ENCODE measurements at places on chromosomes 7 and 10.

DNA sequence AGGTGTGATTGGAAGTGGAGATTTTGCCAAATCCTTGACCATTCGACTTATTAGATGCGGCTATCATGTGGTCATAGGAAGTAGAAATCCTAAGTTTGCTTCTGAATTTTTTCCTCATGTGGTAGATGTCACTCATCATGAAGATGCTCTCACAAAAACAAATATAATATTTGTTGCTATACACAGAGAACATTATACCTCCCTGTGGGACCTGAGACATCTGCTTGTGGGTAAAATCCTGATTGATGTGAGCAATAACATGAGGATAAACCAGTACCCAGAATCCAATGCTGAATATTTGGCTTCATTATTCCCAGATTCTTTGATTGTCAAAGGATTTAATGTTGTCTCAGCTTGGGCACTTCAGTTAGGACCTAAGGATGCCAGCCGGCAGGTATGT lies 13.6 kb downstream of the STEAP2 start:
- H3K36me3 ChIP-seq, result no peaks in the 10 kb centered on the region
- peaks cover 10% of the 10 kb centered on the region for H3K4me1 ChIP-seq
- H3K27ac ChIP-seq, result no peak overlapping the region
- no peak overlapping the region for H3K4me3 ChIP-seq
- no peak for DNase-seq

DNA sequence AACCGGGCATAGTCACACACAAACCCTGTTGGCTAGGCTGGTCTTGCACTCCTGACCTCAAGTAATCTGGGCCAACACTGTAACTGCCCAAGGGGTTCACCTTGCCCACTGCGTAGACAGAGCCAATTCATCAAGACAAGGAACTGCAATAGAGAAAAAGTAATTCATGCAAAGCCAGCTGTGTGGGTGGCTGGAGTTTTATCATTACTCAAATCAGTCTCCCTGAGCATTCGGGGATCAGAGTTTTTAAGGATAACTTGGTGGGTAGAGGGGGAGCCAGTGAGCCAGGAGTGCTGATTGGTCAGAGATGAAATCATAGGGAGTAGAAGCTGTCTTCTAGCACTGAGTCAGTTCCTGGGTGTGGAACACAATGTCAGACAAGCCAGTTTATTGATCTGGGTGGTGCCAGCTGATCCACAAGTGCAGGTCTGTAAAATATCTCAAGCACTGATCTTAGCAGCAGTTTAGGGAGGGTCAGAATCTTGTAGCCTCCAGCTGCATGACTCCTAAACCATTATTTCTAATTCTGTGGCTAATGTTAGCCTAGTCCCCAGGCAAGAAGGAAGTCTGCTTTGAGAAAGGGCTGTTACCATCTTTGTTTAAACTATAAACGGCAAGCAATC lies 15.6 kb upstream of the FXYD4 start:
- no peak for DNase-seq
- H3K27me3 ChIP-seq, result no peaks in the 10 kb centered on the region
- H3K4me1 ChIP-seq, result peaks cover 5% of the 10 kb centered on the region
- H3K4me3 ChIP-seq, result no peak overlapping the region
- H3K27ac ChIP-seq, result no peak overlapping the region

GRCh38 chr7:102974366-102975236 lies 61.8 kb downstream of the LRRC17 start:
- H3K36me3 ChIP-seq, result no peaks in the 10 kb centered on the region
- H3K4me3 ChIP-seq, result no peak overlapping the region
- DNase-seq, result peak; percentile 68
- no peaks in the 10 kb centered on the region for H3K4me1 ChIP-seq
- H3K27ac ChIP-seq, result no peak overlapping the region

GRCh38 chr7:14389181-14389591 lies 399.7 kb upstream of the ETV1 start:
- H3K27me3 ChIP-seq, result no peaks in the 10 kb centered on the region
- peak overlapping the region; percentile 74 for H3K27ac ChIP-seq
- no peaks in the 10 kb centered on the region for H3K36me3 ChIP-seq
- no peak overlapping the region for H3K4me3 ChIP-seq
- DNase-seq, result no peak

DNA sequence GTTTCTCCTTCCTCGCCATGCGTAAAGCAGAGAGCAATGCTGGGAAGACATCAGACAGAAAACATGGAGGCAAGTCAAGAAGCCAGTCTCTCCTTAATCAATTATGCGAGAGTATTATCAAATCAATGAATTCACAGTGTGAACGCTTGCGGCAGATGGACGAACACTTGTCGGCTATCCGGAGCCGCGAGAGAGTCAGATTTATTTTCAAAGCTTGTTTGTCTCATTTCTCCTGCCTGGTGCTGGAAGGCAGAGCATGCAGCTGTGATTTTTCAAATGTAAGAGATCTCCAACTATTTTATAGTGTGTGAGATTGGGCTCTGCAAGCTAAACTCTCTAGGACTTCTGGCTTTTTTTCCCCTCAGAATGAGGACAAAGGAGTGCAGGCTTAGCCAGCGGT lies 252.3 kb downstream of the SNX10 start:
- no peak for DNase-seq
- H3K36me3 ChIP-seq, result no peaks in the 10 kb centered on the region
- no peak overlapping the region for H3K27ac ChIP-seq
- H3K27me3 ChIP-seq, result no peaks in the 10 kb centered on the region
- no peaks in the 10 kb centered on the region for H3K4me1 ChIP-seq

DNA sequence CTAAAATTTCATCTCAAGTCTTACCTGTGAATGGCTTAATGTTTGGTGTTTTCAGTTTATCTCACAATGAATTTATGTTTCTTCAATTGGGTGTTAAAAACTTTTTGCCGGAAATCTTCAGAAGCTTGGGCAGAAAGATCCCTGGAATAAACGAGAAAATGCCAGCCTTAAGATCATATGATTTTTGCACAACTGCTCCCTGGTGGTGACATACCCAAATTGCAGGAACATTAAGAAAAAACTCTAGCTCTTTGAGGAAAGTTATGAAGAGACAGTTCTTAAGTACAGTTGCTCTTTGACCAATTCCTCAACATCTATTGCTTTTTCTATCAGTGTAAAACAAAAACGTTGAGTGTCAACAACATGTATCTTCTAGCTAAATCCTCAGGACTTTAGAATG lies 48.2 kb upstream of the CREB5 start:
- no peak overlapping the region for H3K27ac ChIP-seq
- peaks cover 8% of the 10 kb centered on the region for H3K27me3 ChIP-seq
- DNase-seq, result no peak
- peaks cover under 1% of the 10 kb centered on the region for H3K4me1 ChIP-seq

- peak; percentile 22 for DNase-seq
- no peaks in the 10 kb centered on the region for H3K36me3 ChIP-seq
- H3K27me3 ChIP-seq, result no peaks in the 10 kb centered on the region
- H3K4me3 ChIP-seq, result no peak overlapping the region
- H3K27ac ChIP-seq, result no peak overlapping the region
- H3K4me1 ChIP-seq, result no peaks in the 10 kb centered on the region
Measured at GRCh38 chr7:29343399-29343798, 148.8 kb downstream of the CHN2 start.

GRCh38 chr7:120829487-120829886 lies 28.5 kb downstream of the TSPAN12 start:
- no peak for DNase-seq
- H3K4me1 ChIP-seq, result no peaks in the 10 kb centered on the region
- no peaks in the 10 kb centered on the region for H3K27me3 ChIP-seq
- H3K27ac ChIP-seq, result no peak overlapping the region
- H3K36me3 ChIP-seq, result peaks cover 28% of the 10 kb centered on the region

DNA sequence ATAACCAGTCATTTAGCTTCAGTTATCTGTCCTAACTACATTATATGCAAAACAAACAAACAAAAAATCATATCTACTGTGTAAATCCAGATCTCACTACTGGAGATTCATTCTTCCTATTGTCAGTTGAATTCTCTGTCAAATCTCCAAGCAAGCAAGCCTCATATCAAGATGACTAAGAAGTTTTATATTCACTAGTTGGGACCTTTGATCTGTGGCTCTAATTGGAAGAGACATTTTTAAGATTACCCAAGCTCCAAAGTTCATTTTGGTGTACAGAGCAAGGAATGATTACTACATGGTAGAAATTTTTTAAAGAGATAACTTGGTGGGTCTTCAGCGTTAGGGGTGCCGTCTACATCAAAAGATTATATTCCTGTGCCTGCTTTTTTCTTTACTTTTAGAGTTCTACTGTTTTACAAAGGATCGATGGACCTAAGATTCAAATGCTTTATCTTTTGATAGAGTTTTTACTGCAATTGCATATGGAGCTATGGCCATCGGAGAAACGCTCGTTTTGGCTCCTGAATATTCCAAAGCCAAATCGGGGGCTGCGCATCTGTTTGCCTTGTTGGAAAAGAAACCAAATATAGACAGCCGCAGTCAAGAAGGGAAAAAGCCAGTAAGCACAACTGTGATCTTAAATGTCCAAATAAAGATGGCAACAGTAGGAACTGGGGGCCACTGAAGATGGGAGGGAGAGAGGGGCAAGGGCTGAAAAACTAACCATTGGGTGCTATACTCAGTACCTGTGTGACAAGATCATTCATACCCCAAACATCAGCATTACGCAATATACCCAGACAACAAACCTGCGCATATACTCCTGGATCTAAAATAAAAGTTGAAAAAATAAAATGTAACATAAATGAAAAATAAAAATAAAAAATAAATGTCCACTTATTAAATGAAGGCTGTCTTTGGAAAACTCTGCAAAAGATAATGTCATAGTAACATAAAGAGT lies 47.9 kb downstream of the SP8 start:
- DNase-seq, result no peak
- no peak overlapping the region for H3K27ac ChIP-seq
- H3K27me3 ChIP-seq, result no peaks in the 10 kb centered on the region

GRCh38 chr7:77802557-77803405 lies 4.2 kb downstream of the PHTF2 start:
- no peak overlapping the region for H3K27ac ChIP-seq
- peaks cover 8% of the 10 kb centered on the region for H3K4me1 ChIP-seq
- no peak overlapping the region for H3K4me3 ChIP-seq
- no peaks in the 10 kb centered on the region for H3K36me3 ChIP-seq
- no peak for DNase-seq

GRCh38 chr7:130947792-130948580 lies 214.0 kb upstream of the KLF14 start:
- no peaks in the 10 kb centered on the region for H3K27me3 ChIP-seq
- H3K27ac ChIP-seq, result no peak overlapping the region

GRCh38 chr7:7707246-7707645 lies 11.2 kb downstream of the RPA3 start:
- H3K4me1 ChIP-seq, result peaks cover 16% of the 10 kb centered on the region
- peak overlapping the region; percentile 69 for H3K27ac ChIP-seq
- no peak overlapping the region for H3K4me3 ChIP-seq
- peaks cover 48% of the 10 kb centered on the region for H3K27me3 ChIP-seq

DNA sequence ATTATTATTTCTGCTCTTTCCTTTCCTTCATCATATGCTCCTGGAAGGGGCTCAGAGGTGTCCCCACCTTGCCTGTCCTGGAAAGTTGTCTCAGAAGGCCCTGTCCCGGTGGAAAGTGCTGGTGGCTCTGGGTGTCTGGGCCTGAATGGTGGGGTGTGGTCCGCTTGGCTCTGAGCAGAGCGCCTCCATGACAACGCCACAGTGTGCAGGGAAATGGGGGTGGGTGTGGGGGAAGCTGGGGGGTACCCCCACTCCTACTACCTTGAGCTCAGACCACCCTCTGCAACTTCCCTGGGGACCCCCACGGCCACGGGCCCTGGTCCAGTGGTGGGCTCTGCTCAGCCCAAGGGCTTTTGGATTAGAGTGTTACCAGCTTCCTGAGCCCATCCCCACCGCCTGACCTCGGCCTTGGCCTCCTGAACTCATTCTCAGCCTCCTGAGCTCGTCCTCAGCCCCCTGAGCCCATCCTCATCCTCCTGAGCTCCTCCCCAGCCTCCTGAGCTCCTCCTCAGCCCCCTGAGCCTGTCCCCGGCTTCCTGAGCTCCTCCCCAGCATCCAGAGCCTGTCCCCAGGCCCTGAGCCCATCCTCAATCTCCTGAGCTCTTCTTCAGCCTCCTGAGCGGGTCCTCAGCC lies 106.4 kb upstream of the FAM20C start:
- H3K27ac ChIP-seq, result no peak overlapping the region
- H3K4me3 ChIP-seq, result no peak overlapping the region
- no peaks in the 10 kb centered on the region for H3K36me3 ChIP-seq
- H3K27me3 ChIP-seq, result no peaks in the 10 kb centered on the region

- no peak for DNase-seq
- no peaks in the 10 kb centered on the region for H3K36me3 ChIP-seq
- H3K4me1 ChIP-seq, result no peaks in the 10 kb centered on the region
- no peak overlapping the region for H3K4me3 ChIP-seq
Measured at GRCh38 chr10:118585794-118586193, 9.7 kb downstream of the PRLHR start.

- no peaks in the 10 kb centered on the region for H3K4me1 ChIP-seq
- H3K4me3 ChIP-seq, result no peak overlapping the region
- H3K36me3 ChIP-seq, result no peaks in the 10 kb centered on the region
- no peaks in the 10 kb centered on the region for H3K27me3 ChIP-seq
Measured at GRCh38 chr10:105843786-105844185, 1202.7 kb downstream of the SORCS3 start.

DNA sequence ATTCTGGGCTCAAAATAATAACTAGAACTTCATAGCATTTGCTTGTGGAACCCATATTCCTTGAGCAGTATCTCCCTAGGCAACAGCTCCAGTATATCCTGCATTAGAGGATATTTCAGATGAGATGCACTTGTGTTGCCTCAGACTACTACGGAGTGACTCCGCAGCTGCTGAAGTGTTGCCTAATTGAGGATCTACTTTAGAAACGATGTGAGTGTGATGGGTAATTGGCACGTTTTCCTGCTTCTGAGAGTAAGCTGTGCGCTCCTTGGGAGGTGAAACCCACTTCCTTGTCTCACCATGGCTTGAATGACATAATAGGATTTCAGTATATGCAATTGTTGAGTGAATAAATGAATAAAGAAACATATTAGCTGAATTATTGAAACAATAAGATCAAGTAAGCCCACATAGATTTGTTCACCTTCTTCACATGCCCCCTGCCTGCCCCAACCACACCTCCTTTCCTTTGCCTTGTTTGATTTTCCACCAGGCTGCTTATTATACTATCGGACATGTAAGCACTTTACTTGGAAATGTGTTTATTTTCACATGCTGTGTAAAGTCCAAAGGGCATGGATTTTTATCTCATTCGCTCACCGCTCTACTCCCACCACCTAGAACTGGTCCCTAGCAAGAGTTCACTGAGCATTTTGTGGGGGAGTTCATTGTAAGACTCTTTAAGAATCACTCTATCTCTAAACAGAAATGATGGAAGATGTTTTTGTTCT lies 303.8 kb downstream of the KCNMA1 start:
- H3K4me1 ChIP-seq, result no peaks in the 10 kb centered on the region
- no peaks in the 10 kb centered on the region for H3K36me3 ChIP-seq
- H3K4me3 ChIP-seq, result no peak overlapping the region
- H3K27me3 ChIP-seq, result peaks cover 12% of the 10 kb centered on the region
- DNase-seq, result no peak

- H3K4me1 ChIP-seq, result no peaks in the 10 kb centered on the region
- no peaks in the 10 kb centered on the region for H3K36me3 ChIP-seq
- DNase-seq, result no peak
- H3K27me3 ChIP-seq, result no peaks in the 10 kb centered on the region
- H3K27ac ChIP-seq, result peak overlapping the region; percentile 62
Measured at GRCh38 chr7:26508481-26508880, 216.8 kb downstream of the SNX10 start.

DNA sequence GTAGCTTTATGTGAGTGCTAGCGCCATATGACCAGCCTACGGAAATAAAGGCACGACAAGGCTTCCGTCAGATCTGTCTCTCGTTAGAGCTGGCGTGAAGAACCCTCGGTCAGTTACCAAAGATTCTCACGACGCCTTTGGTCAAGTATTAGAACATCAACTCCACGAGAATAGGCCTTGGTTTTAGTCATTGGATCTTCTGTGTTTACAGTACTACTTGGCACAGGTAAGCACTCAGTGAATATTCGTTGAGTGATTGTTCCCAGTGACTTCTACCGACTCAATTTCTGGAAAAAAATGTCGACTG lies 316 bp downstream of the RBM48 start:
- H3K36me3 ChIP-seq, result peaks cover 31% of the 10 kb centered on the region
- H3K27ac ChIP-seq, result peak overlapping the region; percentile 18
- DNase-seq, result no peak
- no peaks in the 10 kb centered on the region for H3K27me3 ChIP-seq
- no peaks in the 10 kb centered on the region for H3K4me1 ChIP-seq
